Fibroblast of skin of scalp (primary cell): ENCODE measurements at places on chromosomes 7 and 10.

DNA sequence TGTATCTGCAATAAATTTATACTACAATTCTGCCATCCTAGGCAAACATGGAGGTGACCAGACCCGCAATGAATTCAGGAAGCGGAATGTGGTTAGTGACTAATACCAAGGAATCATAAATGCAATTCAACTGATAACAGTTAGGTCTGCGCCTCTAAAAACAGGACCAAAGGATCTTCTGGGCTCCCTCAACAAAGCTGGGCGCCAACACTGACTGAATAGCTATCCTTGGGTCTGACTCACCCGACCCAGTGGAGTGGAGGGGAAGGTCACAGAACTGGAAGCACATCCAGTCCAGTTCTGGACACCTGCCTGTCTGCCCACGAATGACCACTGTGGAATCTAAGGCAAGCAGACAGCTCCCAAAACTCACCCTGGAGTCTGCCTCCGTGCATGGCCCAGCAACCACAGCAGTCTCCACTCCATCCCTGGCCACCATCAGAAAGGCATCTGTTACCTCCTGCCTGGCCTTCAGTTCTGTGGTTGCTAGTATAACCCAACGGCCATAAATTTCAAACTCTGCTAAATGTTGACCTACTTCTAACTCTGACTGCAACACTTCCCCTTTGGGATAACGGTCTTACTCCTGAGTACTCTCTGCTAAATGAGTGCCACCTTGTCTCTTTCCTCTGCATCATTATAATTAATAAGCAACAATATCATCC lies 43.0 kb upstream of the DLX6 start:
- DNase-seq, result no peak

GRCh38 chr10:42932735-42933447 lies 144.0 kb upstream of the RET start:
- no peak for DNase-seq

DNA sequence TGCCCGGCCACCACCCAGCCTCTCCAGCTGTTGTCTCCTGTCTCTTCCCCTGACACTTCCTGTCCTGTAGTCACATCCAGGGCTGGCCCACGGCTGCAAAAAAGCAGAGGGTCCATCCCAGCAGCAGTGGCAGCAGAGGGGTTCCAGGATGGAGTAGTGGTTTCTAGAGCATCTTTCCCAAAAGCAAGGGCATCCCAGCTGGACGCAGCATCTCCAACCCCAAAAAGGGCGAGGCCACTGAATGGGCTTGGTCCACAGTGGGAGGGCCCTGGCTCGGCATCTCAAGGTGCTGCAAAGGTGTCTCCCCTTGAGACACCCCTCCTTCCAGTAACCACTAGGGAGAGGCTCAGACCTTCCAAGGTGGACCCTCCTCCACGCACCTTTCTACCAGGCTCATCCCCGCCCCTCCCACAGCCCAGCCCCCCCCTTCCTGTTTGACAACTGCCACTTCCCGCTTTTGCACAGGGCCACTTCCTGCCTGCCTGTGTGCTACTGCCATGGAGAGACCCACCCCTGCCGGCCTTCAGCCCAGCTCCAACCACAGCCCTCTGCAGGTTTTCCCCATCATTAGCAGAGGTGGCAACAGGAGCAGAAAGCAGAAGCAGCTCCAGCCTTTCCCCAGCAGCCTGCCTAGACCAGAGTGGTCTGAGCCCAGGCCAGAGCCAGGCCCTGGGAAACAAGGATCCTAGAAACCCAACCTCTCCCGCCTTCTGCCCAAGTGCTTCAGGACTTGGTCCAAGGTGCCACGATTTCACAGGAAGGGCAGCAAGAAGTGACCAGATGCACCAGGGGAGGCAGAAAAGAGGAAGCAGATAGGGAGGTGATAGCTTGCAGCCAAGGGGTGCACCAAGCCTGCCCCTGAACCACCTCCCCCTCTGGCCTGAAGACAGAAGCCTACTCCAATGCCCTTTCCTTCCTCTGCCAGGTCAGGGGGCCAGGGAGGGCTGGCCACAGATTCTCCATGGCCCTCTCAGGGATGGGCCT lies 8.6 kb downstream of the CAMK2G start:
- no peak for DNase-seq

DNA sequence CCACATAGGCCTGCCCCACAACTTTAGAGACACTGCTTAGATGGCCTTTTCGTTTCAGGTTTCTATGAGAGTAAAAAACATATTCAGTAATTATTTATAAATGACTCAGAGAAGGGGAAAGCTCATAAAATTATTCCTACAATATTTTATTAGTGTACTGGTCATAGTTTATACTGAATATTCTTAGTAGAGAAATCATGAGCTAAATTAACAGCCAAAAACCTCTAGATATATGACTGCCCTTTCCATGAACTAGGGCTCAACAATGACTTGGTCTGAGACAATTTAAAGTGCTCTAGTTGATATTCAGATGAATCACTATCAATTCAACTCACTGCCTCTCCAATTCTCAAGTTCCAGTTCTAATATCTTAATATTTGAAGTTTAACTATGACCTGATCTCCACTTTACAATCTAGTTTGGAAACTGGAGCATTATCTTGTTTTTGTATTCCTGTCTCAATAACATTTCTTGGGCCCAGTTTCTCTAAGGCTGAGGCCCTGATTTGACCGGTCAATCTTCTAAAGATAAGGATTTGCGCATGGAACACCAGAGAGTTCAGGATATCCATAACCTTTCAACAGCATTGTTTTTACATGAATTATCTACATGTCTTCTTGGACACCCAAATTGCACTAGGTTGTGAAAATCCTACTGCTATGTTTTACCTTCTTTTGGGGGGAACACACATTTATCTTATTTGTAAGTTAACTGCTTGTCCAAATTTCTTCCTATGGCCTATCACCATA lies 141.6 kb downstream of the DGKB start:
- no peak for DNase-seq

- DNase-seq, result peak; percentile 60
Measured at GRCh38 chr10:77251297-77252013, 386.2 kb downstream of the KCNMA1 start.

DNA sequence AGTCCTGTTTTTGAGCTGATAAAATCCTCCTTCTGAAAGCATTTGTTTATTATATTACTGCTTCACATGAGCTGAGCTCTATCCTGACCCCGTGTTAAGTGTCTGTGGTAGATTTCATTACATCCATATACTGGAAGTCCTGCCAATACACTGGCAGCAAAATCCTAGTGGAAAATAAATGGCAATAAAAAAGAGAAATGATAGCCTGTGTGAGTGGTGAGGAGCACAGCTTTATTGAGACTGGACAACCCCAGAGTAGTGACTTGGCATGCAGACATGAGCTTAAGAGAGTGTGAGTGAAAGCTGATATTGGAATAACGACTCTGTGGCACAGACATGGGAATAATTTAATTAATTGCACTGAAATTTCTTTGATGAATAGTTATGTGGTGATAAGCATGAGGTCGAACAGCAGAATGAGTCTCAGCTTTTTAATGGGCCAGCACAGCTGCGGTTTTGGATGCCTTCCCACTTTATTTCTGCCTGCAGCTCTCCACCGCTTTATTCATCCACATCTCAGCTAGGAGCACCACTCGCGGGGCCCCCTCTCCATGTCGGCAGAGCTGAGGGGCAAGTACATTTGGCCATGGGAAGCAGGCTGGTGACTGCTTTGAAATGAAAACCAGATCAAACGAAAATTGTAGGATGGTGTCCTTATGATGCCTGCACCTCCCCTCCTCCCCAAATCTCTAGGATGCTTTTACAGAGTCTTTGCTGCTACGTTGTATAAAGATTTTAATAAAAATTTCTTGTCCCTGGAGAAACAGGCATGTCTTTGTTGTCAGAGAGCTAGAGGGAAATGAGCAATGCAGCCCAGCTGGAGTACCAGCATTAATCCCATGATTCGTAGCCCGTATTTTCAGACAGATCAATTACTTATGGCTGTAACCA lies 494.3 kb downstream of the AUTS2 start:
- peak; percentile 86 for DNase-seq

- no peak for DNase-seq
Measured at GRCh38 chr10:129965959-129966358, 1.9 kb upstream of the EBF3 start.

- DNase-seq, result no peak
Measured at GRCh38 chr7:77971726-77972125, 173.2 kb downstream of the PHTF2 start.

DNA sequence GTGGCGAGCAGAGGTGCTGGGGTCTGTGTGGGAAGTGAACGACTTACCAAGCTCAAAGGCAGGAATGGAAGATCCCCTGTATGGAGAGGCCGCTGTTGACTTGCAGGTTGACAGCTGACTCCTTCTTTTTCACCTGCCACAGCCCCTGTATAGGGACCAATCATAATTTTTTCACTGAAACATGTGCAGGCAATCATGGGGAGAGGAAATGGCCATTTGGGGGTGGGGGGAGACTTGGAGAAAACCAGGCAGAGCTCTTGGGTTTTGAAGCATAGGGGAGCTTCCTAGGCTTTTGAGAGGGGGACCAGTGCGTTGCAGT lies 101.4 kb downstream of the WDR37 start:
- no peak for DNase-seq

GRCh38 chr7:41709621-41710020 lies 6.7 kb upstream of the INHBA start:
- peak; percentile 87 for DNase-seq

- no peak for DNase-seq
Measured at GRCh38 chr7:70919481-70920073, 212.4 kb upstream of the GALNT17 start.

DNA sequence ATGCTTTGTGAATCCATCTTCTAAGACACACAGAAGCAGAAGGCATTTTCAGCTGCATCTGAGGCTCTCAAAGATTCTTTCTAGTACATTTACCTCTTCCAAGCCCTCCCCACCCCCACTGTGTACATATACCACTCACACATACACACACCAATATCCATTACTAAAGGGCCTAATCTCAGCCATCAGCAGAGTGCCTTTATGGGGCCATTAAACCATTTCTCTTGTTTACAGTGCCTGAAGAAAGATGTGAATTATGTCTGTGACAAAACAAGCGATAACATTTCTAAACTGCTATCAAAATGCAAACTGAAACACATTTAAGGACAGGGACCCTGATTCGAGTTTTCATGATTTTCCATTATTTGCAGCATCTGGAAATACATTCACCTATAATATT lies 40.0 kb downstream of the ETV1 start:
- DNase-seq, result no peak

DNA sequence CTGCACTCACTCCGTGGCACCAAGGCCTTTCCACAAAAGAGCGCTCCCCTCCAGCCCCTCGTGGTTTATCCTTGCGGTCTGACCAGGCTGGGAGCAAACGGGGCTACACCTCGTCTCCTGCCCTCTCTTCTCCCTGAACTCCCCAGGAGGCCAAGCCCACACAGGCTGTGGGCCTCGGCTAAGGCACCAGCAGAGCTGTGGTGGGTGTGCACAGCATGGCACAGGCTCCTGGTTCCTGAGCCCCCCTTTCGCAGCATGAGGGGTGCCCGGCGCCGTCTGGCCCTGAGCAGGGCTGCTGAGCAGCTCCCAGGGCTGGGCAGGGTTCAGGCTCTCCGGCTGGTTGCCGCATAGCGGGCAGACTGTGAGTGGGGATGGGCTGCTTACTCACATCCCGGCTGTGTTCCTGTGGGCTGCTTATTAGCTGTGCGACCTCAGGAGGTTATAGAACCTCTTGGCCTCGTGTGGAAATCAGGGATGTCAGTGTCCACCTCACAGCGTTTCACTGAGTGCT lies 90.4 kb downstream of the ZMIZ1 start:
- DNase-seq, result peak; percentile 74

GRCh38 chr7:87144173-87144657 lies 8.0 kb upstream of the DMTF1 start:
- DNase-seq, result no peak

GRCh38 chr7:157976406-157976805 lies 611.2 kb downstream of the PTPRN2 start:
- no peak for DNase-seq

GRCh38 chr10:113620936-113621335 lies 42.9 kb downstream of the NRAP start:
- no peak for DNase-seq

- DNase-seq, result no peak
Measured at GRCh38 chr10:69645296-69646184, 15.5 kb downstream of the FAM241B start.

- DNase-seq, result peak; percentile 50
Measured at GRCh38 chr10:126110489-126111180, 214.3 kb downstream of the FANK1 start.

DNA sequence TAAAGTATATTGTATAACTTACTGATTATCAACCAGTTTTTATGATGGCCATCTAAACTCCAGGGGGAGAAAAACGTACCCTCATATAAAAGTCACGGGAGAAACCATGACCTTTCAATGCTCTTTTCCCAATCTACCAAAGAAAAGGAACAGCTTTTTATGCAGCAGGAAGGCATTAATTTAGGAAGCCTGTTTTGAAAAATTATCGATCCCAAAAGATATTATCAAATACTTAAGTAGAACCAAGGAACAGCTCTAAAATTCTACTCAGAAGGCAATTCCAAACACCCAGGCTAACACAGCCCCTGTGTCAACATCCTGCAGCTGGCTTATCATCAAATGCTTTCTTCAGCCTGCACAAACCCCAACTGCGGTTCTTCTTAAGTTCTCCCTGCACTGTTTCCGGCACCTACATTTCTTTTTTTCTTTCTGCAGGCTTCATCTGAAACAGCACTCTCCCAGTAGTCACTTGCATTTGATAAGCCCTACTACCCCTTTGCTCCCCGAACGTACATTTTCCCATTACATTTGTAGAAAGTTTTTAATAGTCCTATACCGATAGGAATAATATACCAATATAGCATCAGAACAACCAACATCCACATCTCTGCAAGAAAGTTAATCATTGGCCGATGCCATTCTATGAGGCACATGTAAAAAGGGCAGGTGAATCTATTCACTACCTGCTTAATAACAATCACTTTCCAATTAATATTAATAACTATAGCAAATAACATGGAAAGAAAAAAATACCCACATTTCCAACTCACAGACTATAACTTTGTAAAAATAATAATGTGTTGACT lies 47.9 kb downstream of the PIP4K2A start:
- no peak for DNase-seq

DNA sequence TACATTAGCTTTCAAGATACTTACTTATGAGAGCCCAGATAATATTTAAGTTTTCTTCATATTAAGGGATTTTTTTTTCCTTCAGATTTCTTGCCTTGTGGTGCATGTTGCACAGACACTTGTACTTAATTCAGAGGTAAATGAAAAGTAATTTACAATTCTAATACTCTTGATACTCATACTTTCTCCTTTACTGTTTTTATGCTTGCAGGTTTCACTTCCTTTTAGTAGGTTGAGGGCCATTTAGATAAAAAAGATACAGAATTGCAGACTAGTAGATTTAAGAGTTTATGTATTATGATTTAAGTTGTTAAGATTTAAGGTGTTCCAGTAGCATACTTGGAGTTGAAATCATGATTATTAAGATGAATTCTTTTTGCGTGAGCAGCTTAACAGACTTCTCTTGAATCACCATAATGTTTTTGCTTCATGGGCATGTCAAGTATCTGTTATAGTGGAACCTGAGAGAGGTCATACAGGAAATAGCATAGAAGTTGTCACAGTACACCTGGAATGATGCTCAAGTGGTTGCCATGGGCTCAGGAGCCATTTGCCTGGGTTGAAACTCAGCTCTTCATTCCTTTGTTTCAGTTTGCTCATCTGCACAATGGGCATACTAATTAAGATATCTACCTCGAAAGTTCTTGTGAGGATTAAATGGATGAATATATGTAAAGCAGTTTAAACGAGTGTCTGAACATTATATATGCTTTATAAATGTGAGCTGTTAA lies 174.8 kb upstream of the PRPS1L1 start:
- no peak for DNase-seq
